ENCODE measurements at places on chromosomes 4 and X.
A peak's percentile ranks its signal among the peaks of the same experiment; 100 is the strongest.

- no peak overlapping the region for H3K27ac ChIP-seq
- no peaks in the 10 kb centered on the region for H3K36me3 ChIP-seq
- DNase-seq: no peak
- H3K4me3 ChIP-seq: no peak overlapping the region
- H3K27me3 ChIP-seq: no peaks in the 10 kb centered on the region
These were observed 97.4 kb downstream of the COL4A5 start for GRCh38 chrX:108537005-108537404.

GRCh38 chr4:141248029-141248428 lies 27.3 kb downstream of the ZNF330 start:
- H3K4me3 ChIP-seq: no peak overlapping the region
- H3K27me3 ChIP-seq: no peaks in the 10 kb centered on the region
- no peaks in the 10 kb centered on the region for H3K4me1 ChIP-seq
- H3K27ac ChIP-seq: no peak overlapping the region
- H3K36me3 ChIP-seq: no peaks in the 10 kb centered on the region

DNA sequence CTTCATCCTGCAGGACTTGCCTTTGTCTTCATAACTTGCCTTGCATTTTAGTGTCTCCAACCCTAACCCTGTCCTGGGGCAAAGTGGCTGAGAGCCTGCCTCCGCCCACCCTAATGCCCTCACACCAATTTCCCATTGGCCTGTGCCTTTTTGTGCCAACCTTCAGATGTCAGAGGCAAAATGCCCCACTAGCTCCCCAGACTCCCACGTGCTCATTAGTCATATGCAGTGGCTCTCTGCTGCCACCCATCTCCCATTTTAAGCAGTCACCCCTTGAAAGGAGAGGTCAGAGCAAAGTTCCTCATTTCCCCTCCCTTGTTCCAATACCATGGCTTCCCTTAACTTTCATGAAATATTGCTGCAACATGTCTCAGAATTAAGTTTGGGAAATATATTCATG lies 74.8 kb upstream of the PASD1 start:
- no peaks in the 10 kb centered on the region for H3K27me3 ChIP-seq
- H3K36me3 ChIP-seq: no peaks in the 10 kb centered on the region
- no peaks in the 10 kb centered on the region for H3K4me1 ChIP-seq
- H3K27ac ChIP-seq: no peak overlapping the region
- no peak overlapping the region for H3K4me3 ChIP-seq
- DNase-seq: peak; percentile 8

- H3K27ac ChIP-seq: no peak overlapping the region
- no peaks in the 10 kb centered on the region for H3K36me3 ChIP-seq
- no peaks in the 10 kb centered on the region for H3K4me1 ChIP-seq
- H3K4me3 ChIP-seq: no peak overlapping the region
These were observed 51.5 kb downstream of the HMGB2 start for GRCh38 chr4:173282626-173283025.

- DNase-seq: no peak
- H3K36me3 ChIP-seq: no peaks in the 10 kb centered on the region
- no peak overlapping the region for H3K27ac ChIP-seq
- no peaks in the 10 kb centered on the region for H3K27me3 ChIP-seq
- no peaks in the 10 kb centered on the region for H3K4me1 ChIP-seq
- no peak overlapping the region for H3K4me3 ChIP-seq
These were observed 98.4 kb upstream of the TENM3 start for GRCh38 chr4:182144626-182145333.

DNA sequence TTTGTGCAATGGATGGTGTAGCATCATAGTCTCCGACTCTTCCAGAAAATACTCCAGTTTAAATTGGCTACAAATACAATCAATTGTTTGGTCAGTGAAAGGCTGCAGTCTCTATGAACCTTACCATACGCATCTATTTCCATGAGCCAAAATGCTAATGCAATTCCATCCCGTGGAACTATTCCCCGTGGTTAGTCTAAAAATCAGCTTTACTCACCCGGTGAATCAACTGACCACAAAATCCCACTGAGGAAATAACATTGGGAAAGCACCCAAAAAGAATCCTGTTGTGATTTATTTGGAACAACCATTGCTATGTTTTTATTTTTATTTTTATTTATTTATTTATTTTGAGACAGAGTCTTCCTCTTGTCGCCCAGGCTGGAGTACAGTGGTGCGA lies 87.1 kb downstream of the DHX15 start:
- H3K27me3 ChIP-seq: no peaks in the 10 kb centered on the region
- H3K27ac ChIP-seq: no peak overlapping the region
- no peak for DNase-seq
- H3K4me3 ChIP-seq: no peak overlapping the region
- H3K36me3 ChIP-seq: no peaks in the 10 kb centered on the region

DNA sequence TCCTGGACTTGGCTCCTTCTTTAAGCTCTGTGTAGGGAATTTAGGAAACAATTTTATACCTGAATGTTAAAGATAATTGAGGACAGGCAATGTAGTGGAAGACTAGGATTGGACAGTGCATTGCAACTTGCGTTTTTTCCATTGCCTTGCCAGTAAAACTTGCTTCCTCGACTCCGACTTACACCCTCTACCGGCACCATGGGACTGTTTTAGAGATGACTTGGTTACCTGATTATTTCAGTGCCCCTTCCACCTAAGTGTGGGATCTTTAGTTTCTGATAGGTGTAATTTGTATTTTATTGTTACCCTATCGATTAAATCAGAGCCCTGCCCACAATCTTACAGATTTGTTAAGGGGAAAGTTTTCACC lies 1.2 kb downstream of the PRPS1 start:
- no peak for DNase-seq
- no peaks in the 10 kb centered on the region for H3K27me3 ChIP-seq
- peak overlapping the region; percentile 97 for H3K4me3 ChIP-seq
- no peaks in the 10 kb centered on the region for H3K36me3 ChIP-seq
- peak overlapping the region; percentile 86 for H3K27ac ChIP-seq

- H3K36me3 ChIP-seq: no peaks in the 10 kb centered on the region
- H3K4me3 ChIP-seq: no peak overlapping the region
- H3K27ac ChIP-seq: no peak overlapping the region
- no peaks in the 10 kb centered on the region for H3K4me1 ChIP-seq
- no peaks in the 10 kb centered on the region for H3K27me3 ChIP-seq
These were observed 29.9 kb downstream of the DOK7 start for GRCh38 chr4:3492741-3493719.

DNA sequence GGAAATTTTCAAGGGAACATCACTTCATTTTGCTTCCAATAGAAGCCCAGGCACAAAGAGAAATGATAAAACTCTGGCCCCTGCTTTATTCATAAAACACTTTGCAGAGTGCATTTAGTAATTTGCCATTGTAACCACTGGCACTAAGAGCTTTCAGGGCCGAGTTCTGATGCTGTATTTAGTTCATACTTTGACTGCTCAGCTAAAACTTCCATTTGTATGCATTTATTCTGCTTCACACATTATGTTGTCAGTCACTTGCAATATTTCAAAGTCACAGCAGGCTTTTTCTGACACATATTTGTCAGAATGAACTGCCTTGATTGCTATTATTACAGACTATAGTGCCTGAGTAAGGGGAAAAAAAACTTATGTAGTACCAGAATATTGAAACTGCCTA lies 174.3 kb upstream of the ATOH1 start:
- no peak overlapping the region for H3K27ac ChIP-seq
- H3K36me3 ChIP-seq: no peaks in the 10 kb centered on the region
- H3K4me1 ChIP-seq: no peaks in the 10 kb centered on the region
- H3K27me3 ChIP-seq: no peaks in the 10 kb centered on the region
- no peak for DNase-seq

DNA sequence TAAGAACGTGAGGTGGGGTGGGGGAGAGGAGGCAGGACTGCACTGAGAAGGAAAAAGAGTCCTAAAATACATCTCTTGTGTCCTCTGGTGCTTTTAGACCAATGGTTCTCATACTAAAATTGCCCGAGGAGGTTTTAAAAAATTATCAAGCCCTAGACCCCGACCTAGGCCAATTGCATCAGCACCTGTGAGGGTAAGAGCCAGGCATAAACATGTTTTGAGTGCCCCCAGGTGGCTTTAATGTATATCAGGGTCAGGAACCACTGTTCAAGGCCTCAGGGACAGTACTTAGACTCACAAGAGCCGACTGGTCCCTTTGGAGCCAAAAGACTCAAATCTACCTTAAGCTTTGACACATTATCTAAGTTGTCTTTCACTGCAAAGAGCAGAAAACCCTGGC lies 37.5 kb upstream of the TMEM150C start:
- no peaks in the 10 kb centered on the region for H3K4me1 ChIP-seq
- DNase-seq: no peak
- H3K4me3 ChIP-seq: no peak overlapping the region
- H3K27me3 ChIP-seq: no peaks in the 10 kb centered on the region
- no peaks in the 10 kb centered on the region for H3K36me3 ChIP-seq

- no peak overlapping the region for H3K4me3 ChIP-seq
- H3K27ac ChIP-seq: no peak overlapping the region
- DNase-seq: no peak
- no peaks in the 10 kb centered on the region for H3K4me1 ChIP-seq
- no peaks in the 10 kb centered on the region for H3K36me3 ChIP-seq
These were observed 55.9 kb upstream of the IL2 start for GRCh38 chr4:122512430-122512829.

- H3K36me3 ChIP-seq: no peaks in the 10 kb centered on the region
- no peak overlapping the region for H3K27ac ChIP-seq
- DNase-seq: no peak
- no peak overlapping the region for H3K4me3 ChIP-seq
These were observed 25.1 kb upstream of the ANKRD50 start for GRCh38 chr4:124737619-124738018.

DNA sequence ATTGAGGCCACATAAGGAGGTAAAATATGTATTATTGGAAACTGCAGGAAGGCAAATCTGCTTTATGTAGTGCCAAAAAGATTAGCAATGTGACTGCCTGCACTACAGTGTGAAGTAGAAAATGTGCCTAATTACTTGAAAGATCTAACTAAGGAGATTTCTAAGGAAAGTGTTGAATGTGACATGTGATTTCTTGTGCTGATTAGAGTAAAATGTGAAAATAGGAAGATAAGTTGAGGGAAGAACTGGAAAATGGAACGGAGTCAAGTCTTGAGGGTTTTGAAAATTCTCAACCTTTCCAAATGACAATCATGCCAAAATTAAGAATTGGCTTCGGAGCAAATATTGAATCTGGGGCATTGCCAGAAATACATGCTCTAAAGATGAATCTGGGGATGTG lies 209.5 kb upstream of the SPOCK3 start:
- H3K4me3 ChIP-seq: no peak overlapping the region
- DNase-seq: no peak
- no peak overlapping the region for H3K27ac ChIP-seq
- no peaks in the 10 kb centered on the region for H3K36me3 ChIP-seq

DNA sequence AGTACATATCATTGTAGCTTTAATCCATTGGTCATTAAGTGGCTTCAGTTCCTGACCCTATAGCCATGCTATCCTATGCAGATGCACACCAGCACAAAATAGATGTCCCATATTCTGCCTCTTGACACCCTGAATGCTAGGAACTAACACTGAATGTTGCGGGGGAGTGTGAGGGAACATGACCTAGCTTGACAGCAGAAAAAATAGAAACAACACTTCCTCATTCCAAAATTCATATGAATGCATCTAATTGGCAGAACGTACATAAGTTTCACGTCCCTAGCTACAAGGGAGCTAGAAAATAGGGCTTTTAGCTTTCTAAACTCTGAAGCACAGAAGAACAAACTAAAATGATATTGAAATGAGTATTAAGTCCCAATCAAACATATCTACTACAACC lies 14.4 kb upstream of the DCAF8L1 start:
- H3K4me3 ChIP-seq: no peak overlapping the region
- H3K4me1 ChIP-seq: no peaks in the 10 kb centered on the region
- H3K27ac ChIP-seq: no peak overlapping the region
- no peaks in the 10 kb centered on the region for H3K27me3 ChIP-seq
